Fibroblast of skin of right biceps (primary cell): ENCODE measurements at places on chromosomes 2 and 18.

DNA sequence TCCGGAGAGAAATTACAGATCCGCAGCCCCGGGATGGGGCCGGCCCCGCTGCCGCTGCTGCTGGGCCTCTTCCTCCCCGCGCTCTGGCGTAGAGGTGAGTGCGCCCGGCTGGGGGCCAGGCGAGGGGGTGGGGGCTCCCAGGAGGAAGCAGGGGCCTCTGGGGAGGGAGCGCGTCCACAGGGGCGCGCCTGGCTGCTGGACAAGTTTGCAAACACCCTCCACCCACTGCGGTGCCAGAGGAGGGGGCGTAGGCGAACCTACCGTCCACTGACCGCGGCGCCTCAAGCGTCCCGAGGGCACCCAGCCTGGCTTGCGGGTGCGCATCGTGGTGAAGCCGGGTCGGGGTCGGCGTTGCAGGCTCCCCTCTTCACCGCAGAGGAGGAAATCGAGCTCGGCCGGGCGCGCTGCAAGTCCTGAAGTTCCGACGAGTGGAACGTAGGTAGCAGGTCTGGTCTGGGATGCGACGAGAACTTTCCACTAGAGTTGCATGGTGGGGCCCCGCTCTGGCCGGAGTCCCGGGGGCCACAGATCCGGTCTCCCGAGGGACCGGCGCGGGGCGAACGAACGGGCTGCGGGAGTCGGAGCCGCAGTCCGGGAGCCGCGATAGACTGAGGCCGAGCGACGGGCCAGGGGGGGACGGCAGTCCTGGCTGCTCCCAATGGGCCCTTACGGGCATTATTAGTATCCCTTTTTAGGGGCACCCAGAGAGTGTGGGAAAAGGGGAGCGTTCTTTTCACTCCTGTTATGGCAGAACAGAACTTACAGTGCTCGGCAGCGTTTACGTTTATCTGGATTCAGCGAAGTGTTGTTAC lies 502 bp downstream of the MERTK start:
- no peak for DNase-seq

- no peak for DNase-seq
These were observed 176.4 kb upstream of the CHST9 start for GRCh38 chr18:27361477-27361876.

GRCh38 chr2:3636586-3637310 lies 21.3 kb upstream of the ALLC start:
- DNase-seq, result no peak

DNA sequence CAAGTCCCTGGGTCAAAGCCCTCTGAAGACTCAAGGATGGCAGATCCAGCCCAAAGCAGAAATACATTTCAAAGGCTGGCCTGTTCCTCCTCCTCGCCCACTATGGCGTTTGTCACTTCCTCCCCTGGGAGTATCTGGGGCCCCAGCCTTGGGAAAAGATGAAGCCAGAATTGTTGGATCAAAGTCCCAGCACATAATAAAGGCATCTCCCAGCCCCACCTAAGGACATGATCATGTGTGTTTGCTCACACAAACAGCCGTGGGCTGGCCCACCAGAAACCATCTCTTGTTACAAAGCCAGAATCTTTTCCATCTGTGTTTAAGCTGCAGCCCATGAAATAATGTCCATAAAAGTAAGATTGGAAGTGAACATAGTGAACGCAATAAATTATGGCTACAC lies 50.1 kb upstream of the HAAO start:
- DNase-seq, result peak; percentile 42

- no peak for DNase-seq
These were observed 56.6 kb upstream of the SLC1A4 start for GRCh38 chr2:64932371-64933216.
